CD8-positive, alpha-beta memory T cell (primary cell): ENCODE measurements at places on chromosomes 7 and 10. TPM values are rescaled to one million over a fixed set of nuclear protein-coding genes. Genes with fewer than 3 reads are reported as not detected.

CAMK2G gene
- 17.5 TPM for total RNA-seq

GRCh38 chr7:40733578-40733977, 598.8 kb downstream of the SUGCT start:
- H3K27ac ChIP-seq: no peak overlapping the region
- H3K4me1 ChIP-seq: no peaks in the 10 kb centered on the region
- no peaks in the 10 kb centered on the region for H3K36me3 ChIP-seq
- DNase-seq: no peak

DNA sequence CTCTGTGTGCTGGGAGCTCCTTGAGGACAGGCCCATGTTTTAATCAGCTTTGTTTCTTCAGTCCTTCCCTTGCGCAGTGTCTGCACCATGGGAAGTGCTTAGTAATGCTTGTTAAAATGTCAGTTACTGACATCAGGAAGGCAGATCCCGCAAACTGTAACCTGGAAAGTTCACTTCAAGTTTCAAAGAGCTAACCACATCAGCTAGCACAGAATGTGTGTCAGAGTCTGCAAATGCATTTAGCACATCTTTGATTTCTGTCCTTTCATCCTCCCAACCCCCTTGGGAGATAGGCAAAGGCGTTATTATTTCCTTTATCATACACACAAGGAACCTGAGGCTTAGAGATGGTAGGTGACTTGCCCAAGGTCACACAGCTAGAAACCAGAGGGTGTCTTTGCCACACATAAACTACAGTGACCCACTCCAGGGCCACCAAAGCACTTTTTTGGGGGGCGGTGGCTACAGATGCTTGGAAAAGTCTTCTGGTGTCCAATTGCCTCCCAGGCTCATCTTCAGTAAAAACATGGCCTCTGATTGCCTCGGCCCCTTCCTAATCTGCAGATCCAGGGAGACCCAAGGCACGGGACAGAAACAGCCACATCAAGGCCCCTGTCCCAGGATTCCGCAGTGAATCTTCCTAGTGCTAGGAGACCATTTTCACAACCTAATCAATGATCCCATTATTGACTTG, 116.2 kb upstream of the GPR26 start:
- no peak overlapping the region for H3K4me3 ChIP-seq
- no peak for DNase-seq
- no peaks in the 10 kb centered on the region for H3K27me3 ChIP-seq
- no peaks in the 10 kb centered on the region for H3K4me1 ChIP-seq
- H3K36me3 ChIP-seq: no peaks in the 10 kb centered on the region

DNA sequence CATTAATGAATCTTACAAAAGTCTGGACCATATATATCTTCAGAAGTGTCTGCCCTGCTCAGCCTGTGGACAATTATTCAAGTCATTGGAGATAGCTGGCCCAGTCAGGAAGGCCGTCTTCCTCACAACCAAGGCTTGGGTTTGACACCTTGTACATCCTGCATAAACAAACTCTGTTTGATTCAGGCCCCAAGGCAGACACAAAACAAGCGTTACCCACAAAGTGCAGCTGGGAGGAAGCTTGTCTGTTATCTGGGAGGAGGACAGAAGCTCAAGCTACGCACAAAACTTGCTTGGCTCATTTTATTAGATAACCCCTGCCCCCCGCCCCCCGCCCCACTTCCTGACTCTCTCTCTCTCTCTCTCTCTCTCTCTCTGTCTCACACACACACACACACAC, 166.9 kb upstream of the WDR11 start:
- H3K4me1 ChIP-seq: no peaks in the 10 kb centered on the region
- H3K36me3 ChIP-seq: no peaks in the 10 kb centered on the region
- no peak for DNase-seq
- no peak overlapping the region for H3K27ac ChIP-seq
- no peak overlapping the region for H3K4me3 ChIP-seq

DNA sequence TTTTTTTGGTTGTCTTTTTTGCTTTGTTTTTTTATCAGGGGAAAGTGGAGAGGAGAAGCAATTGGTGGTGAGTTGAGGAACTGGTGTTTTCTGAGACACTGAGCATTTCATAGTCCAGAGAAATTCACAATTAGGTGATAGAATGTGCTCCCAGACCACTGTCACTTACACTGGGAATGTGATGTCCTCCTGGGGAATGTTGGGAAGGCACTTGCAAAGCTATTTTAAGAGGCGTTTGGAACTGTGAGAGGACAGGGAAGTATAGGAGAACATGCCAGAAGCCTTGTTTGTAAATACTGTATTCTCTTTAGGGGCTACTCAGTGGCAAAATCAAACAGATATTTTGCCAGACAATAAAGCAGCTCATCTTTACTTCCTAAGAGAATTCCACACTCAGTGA, 16.0 kb downstream of the CHRM2 start:
- no peaks in the 10 kb centered on the region for H3K27me3 ChIP-seq
- H3K36me3 ChIP-seq: no peaks in the 10 kb centered on the region
- no peak overlapping the region for H3K27ac ChIP-seq
- DNase-seq: no peak

- no peaks in the 10 kb centered on the region for H3K27me3 ChIP-seq
- no peak overlapping the region for H3K27ac ChIP-seq
- no peaks in the 10 kb centered on the region for H3K36me3 ChIP-seq
- H3K4me3 ChIP-seq: no peak overlapping the region
Observed at GRCh38 chr10:119665901-119666708, 14.9 kb downstream of the BAG3 start.

DNA sequence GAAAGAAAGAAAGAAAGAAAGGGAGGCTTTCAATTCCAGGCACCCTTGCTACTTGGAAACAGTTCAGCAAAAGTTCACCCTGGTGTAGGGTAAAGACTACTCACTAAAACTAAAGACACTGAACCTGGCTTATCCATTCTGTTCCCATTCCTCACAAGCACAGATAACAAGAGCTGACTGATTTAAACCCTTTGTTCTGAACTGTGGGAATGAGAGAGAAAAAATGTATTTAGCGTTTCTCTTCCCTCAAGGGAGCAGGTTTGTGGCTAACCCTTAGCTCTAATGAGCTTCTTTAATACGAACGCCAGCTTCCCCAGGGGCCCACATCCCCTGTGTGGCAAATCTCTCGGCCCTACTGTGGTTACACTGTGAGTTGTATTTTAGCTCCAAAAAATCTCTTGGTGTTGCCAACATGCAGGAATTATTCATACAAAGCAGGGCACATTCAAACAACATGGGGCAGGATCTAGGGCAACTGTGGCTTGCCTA, 23.3 kb downstream of the PRTFDC1 start:
- no peak overlapping the region for H3K27ac ChIP-seq
- no peaks in the 10 kb centered on the region for H3K36me3 ChIP-seq
- H3K27me3 ChIP-seq: no peaks in the 10 kb centered on the region
- H3K4me3 ChIP-seq: no peak overlapping the region
- DNase-seq: no peak
- peaks cover 5% of the 10 kb centered on the region for H3K4me1 ChIP-seq

CPA2 gene
- not detected for total RNA-seq

DNA sequence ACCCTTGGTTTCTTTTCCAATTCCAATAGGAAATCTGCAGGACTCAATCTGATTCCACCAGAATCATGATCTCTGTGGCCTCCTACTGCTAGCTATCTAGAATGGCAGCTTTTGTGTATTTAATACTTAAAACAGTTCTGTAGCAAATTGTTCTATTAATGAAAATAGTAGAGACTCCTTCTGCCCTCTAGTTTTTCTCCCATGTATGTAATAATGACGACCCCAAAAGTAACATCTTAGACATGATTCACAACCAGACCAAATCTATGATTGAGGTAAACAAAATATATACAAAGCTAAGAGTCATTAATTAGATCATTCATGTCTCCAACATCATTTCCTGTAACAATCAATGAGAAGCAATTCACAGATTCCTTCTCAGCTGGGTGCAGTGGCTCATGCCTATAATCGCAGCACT, 259.1 kb upstream of the MKLN1 start:
- DNase-seq: no peak
- H3K27me3 ChIP-seq: no peaks in the 10 kb centered on the region
- no peak overlapping the region for H3K4me3 ChIP-seq
- H3K27ac ChIP-seq: no peak overlapping the region

- no peaks in the 10 kb centered on the region for H3K4me1 ChIP-seq
- H3K36me3 ChIP-seq: no peaks in the 10 kb centered on the region
- no peak overlapping the region for H3K4me3 ChIP-seq
- no peak overlapping the region for H3K27ac ChIP-seq
Observed at GRCh38 chr10:94279835-94280709, 82.7 kb downstream of the NOC3L start.

GRCh38 chr7:157469181-157470016, 132.6 kb downstream of the DNAJB6 start:
- H3K4me3 ChIP-seq: no peak overlapping the region
- H3K27ac ChIP-seq: no peak overlapping the region
- H3K36me3 ChIP-seq: no peaks in the 10 kb centered on the region
- H3K27me3 ChIP-seq: no peaks in the 10 kb centered on the region
- no peak for DNase-seq
- peaks cover 32% of the 10 kb centered on the region for H3K4me1 ChIP-seq

DNA sequence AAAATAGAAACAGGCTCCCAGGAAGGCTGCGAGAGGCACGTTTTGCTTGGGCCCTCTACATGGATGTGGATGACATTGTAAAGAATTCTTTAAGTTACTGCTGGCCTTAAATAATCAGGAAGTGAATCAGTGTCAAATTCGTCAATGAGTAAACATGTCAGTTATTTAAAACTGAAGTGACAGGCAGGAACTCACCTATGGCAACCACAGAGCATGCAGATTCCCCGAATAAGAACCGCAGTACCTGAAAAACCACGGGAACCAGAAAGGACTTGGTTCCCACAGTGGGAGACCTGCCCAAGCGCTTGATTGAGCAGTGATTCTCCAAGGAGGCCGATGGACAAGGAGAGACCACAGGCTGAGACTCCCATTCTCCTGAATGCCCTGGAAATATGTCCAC, 351.2 kb upstream of the AKR1E2 start:
- H3K36me3 ChIP-seq: no peaks in the 10 kb centered on the region
- peaks cover 5% of the 10 kb centered on the region for H3K27me3 ChIP-seq
- H3K27ac ChIP-seq: no peak overlapping the region
- DNase-seq: no peak
- no peaks in the 10 kb centered on the region for H3K4me1 ChIP-seq

ZNF107 gene
- total RNA-seq: 13.5 TPM

LLCFC1 gene
- not detected for total RNA-seq

DNA sequence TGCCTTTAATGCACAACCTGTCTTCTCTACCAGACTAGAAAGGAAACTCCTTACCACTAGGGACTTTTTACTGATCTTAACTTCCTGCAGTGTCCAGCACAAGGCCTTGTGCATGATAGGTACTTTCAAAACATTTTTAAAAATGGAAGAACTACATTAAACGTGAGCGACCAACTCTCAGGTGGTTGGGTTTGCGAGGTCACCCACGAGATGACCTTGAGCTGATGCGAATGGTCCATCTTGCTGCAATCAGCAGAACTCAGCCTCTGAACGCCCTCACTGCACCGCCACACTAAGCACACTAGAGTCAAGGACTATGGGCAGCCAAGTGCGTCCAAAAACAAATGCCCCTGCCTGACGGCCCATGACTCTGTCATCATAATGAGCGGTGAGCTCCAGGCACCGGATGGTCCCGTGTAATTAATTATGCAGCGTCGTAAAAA, 34.9 kb upstream of the PTF1A start:
- no peak overlapping the region for H3K27ac ChIP-seq
- H3K36me3 ChIP-seq: no peaks in the 10 kb centered on the region
- H3K27me3 ChIP-seq: no peaks in the 10 kb centered on the region
- no peak overlapping the region for H3K4me3 ChIP-seq
- DNase-seq: no peak
- H3K4me1 ChIP-seq: no peaks in the 10 kb centered on the region

DNA sequence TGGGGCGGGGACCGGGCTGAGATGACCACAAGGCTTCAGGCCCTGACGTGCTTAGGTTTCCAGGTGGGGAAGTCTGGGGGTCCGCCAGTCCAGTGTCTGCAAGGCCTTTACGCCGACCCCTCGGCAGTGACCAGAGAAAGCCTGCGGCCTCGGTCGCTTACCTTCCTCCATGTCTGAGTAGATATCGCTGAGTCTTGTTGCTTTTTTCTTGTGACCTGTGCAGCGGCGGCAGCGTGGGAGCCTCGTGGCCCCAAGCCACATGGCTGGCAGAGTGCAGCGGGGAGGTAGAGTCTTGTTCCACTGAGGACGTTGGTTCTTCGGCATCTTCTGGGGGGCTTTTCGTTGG, 329 bp downstream of the NOLC1 start:
- peak overlapping the region; percentile 93 for H3K27ac ChIP-seq
- H3K4me1 ChIP-seq: peaks cover 22% of the 10 kb centered on the region
- H3K27me3 ChIP-seq: no peaks in the 10 kb centered on the region
- DNase-seq: peak; percentile 20
- peak overlapping the region; percentile 91 for H3K4me3 ChIP-seq

GRCh38 chr7:84207615-84208014, 13.0 kb upstream of the SEMA3A start:
- DNase-seq: no peak
- no peak overlapping the region for H3K27ac ChIP-seq
- H3K4me3 ChIP-seq: no peak overlapping the region
- H3K4me1 ChIP-seq: no peaks in the 10 kb centered on the region
- H3K27me3 ChIP-seq: no peaks in the 10 kb centered on the region
- H3K36me3 ChIP-seq: no peaks in the 10 kb centered on the region

- no peaks in the 10 kb centered on the region for H3K36me3 ChIP-seq
- H3K4me3 ChIP-seq: no peak overlapping the region
- H3K4me1 ChIP-seq: no peaks in the 10 kb centered on the region
- no peak for DNase-seq
- no peaks in the 10 kb centered on the region for H3K27me3 ChIP-seq
- H3K27ac ChIP-seq: no peak overlapping the region
Observed at GRCh38 chr7:69177941-69178494, 420.3 kb upstream of the AUTS2 start.

DNA sequence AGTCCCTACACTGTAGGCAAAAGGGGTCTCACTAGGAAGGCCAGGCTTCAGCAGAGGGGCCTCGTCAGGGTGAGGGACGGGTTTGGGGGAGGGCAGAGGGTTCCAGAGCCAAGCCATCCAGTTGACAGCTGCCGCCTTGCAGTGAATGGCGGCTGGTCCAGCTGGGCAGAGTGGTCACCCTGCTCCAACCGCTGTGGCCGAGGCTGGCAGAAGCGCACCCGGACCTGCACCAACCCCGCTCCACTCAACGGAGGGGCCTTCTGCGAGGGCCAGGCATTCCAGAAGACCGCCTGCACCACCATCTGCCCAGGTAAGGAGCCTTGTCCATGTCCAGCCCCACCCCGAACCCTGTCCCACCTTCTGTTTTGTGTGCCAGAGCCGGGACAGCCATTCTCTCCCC, 31.6 kb upstream of the SLC29A3 start:
- no peak overlapping the region for H3K27ac ChIP-seq
- no peaks in the 10 kb centered on the region for H3K27me3 ChIP-seq
- no peaks in the 10 kb centered on the region for H3K4me1 ChIP-seq
- no peak for DNase-seq
- no peaks in the 10 kb centered on the region for H3K36me3 ChIP-seq
- H3K4me3 ChIP-seq: no peak overlapping the region

- peak overlapping the region; percentile 42 for H3K4me3 ChIP-seq
- no peaks in the 10 kb centered on the region for H3K27me3 ChIP-seq
- DNase-seq: no peak
- no peaks in the 10 kb centered on the region for H3K36me3 ChIP-seq
Observed at GRCh38 chr7:4738711-4739527, 36.5 kb upstream of the AP5Z1 start.

CHAT gene
- total RNA-seq: not detected
